ENCODE measurements at places on chromosomes 12 and 14.

- no peak for DNase-seq
These were observed 3.0 kb downstream of the NAB2 start for GRCh38 chr12:57091638-57092528.

DNA sequence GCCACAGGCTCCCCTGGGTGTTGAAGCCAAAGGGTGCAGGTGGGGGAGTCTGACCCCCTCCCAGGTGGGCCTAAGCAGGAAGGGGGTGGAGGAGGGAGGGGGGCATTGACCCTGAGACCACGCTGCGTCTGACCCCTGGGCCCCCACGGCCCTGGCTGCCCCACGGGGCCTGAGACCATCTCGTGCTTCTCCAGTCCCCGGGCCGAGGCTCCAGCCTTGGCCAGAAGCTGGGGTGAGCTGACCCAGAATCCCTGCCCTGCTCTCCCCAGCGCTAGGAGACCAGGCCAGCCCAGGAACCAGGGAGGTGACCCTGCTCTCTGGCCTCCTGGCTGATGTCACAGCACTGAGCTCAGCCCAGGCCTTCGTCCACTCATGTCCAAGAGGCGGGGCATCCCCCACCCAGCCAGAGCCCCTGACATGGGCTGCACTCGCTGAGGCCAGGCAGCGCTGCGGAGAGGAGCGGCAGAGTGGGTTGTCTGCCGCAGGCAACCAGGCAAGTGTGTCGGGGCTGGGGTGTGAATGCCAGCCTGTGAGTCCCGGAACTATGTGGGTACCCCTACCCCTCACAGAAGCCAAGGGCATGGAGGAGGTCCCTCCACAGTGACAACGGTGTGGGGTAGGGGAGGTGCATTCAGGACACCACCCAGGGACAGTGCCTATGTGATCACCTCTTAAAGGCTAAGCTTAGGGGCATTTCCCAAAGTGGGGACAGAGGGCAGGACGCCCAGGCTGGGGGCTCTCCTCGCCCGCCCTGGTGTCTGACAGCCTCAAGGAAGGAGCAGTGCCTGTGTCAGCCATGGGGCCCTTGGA, 6.3 kb downstream of the TRMT61A start:
- no peak for DNase-seq

DNA sequence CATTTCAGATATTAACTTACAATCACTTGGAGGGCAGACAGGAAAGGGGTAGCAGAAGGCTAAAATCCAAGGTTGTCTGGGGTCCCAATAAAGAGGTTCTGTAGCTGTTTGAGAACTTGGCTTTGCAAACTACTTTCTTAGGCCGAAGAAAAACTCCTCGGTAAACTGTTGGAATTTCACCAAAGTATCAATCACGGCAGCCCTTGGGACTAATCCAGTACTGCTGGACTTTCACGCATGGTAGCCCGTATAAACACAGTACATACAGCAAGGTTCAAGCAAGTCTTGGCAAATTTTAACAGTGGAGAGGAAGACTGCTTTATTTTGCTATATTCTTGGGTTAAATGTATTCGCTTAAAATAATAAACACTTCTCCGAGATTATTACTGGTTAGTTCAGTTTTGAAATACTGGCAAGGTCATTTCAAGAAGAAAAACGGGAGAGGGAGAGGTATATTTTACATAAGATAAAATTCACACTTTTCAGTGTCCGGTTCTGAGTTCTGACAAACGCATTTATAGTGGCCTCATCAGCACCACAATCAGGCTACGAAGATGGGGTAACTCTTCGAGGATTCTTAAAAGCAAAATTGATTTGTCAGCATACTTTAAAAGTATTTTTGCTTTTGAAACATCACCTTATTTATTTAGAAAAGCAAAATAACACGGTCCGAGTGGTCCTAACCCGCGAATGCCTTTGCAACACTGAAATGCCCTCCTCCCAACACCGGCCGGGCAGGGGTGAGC, 1.3 kb downstream of the SETD3 start:
- no peak for DNase-seq

GRCh38 chr14:72793156-72793939, 100.6 kb downstream of the DPF3 start:
- DNase-seq, result no peak

DNA sequence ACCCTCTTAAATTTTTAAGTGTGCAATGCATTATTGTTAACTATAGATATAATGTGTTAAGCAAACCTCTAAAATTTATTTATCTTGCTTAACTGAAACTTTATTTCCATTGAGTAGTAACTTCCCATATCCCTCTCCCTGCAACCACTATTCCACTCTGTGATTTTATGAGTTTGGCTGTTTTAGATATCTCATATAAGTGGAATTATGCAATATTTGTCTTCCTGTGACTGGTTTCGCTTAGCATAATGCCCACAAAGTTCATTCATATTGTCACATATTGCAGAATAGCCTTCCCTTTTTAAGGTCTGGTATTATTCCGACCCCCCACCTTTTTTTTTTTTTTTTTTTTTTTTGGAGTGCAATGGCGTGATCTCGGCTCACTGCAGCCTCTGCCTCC, 247.6 kb downstream of the EMP1 start:
- no peak for DNase-seq

DNA sequence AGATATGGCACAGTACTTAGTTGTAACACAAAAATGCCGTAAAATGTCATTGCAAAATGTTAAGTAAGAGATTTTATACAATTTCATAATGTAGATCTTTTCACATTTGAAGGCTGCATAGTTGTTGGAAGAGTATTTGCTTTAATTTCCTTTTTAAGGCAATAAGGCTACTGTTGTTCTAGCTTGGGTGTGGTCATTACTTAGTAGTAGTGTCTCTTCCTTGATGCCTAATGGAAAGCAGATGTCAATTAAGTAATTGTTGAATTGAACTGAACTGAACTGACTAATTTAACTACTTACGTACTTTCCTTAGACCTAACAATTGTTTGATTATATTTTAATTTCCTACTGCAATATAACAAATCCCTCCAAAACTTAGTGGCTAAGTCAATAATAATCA, 181.7 kb downstream of the FLRT2 start:
- DNase-seq, result no peak

- DNase-seq, result no peak
These were observed 57.3 kb downstream of the ANKRD9 start for GRCh38 chr14:102452302-102452701.

- DNase-seq, result no peak
These were observed at the start of gene HRK for GRCh38 chr12:116881325-116881876. Gene HRK, minus strand, starts transcription at chr12:116881441. Its CDS starts 134 bp downstream, at chr12:116881307.

GRCh38 chr12:76768576-76768975, 4.7 kb downstream of the ZDHHC17 start:
- peak; percentile 59 for DNase-seq

All from inflammatory macrophage treated with lipopolysaccharide for 4 hours (primary cell).